ENCODE measurements at places on chromosomes 2 and 18. TPM values are rescaled to one million over a fixed set of nuclear protein-coding genes. Genes with fewer than 3 reads are reported as not detected.

Gene FOXD4L1
- not detected for polyA plus RNA-seq

Gene MBP
- 196 TPM for polyA plus RNA-seq

Gene TMEM247
- not detected for polyA plus RNA-seq

Gene ITSN2
- polyA plus RNA-seq = 76.7 TPM

Gene TXNDC2
- not detected for polyA plus RNA-seq

Gene GPR75
- not detected for polyA plus RNA-seq

Gene MTCL1
- polyA plus RNA-seq = not detected

Gene DQX1
- polyA plus RNA-seq = not detected

DNA sequence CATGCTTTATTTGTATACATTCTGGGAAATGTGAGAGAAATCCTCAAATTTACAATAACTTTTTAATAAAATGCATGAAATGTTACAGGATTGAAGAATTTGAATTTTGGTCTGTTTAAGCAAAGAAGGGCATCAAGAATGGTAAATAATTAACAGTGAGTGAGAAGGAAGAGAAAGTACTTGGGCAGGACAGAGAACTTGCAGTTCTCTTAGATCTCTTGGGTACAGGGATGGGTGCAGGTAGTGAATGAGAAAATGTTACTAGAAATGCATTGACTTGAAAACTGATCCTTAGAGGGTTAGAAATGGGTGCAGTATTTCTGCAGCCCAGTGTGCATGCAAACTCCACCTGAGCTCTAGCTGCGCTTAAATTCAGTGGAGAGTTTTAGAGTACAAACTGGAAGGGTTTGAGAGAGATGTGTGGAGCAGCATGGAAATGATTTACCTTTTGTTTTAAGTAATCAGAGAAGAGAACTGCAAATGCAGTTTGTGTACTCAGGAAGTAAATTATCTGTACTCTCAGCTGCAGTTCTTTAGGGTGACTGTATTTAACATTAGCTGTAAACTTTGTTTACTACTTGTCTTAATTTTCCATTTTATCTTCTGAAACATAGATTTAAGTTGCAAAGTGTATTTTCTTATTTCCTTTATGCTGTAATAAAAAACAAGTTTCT, 51.0 kb upstream of the RAB27B start:
- no peaks in the 10 kb centered on the region for H3K4me1 ChIP-seq
- no peak overlapping the region for H3K27ac ChIP-seq
- H3K27me3 ChIP-seq = no peaks in the 10 kb centered on the region

DNA sequence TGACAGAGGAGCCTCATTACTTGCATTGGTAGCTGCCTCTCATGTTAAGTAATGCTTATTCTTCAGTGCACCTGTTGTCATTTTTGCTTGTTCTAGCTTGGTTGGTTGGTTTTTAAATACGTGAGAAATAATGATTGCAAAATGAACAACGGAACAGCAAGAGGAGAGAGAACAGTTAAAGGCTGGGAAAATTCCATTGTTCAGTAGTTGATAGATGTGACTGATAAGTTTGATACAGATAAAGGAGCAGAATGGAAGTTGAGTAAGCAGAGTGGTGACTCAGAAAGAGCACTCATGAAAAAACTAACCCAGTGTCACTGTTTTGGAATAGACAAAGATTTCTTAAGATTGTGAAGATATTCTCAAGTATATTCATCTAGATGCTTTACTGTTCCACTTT, 50.5 kb downstream of the MTA3 start:
- no peaks in the 10 kb centered on the region for H3K27me3 ChIP-seq
- no peak overlapping the region for H3K27ac ChIP-seq
- H3K36me3 ChIP-seq = no peaks in the 10 kb centered on the region
- H3K4me3 ChIP-seq = no peak overlapping the region
- DNase-seq = no peak

- no peak overlapping the region for H3K4me3 ChIP-seq
- DNase-seq = no peak
- H3K4me1 ChIP-seq = no peaks in the 10 kb centered on the region
- H3K27ac ChIP-seq = no peak overlapping the region
These were observed 350.8 kb upstream of the NT5C1B start for GRCh38 chr2:18940184-18940583.

DNA sequence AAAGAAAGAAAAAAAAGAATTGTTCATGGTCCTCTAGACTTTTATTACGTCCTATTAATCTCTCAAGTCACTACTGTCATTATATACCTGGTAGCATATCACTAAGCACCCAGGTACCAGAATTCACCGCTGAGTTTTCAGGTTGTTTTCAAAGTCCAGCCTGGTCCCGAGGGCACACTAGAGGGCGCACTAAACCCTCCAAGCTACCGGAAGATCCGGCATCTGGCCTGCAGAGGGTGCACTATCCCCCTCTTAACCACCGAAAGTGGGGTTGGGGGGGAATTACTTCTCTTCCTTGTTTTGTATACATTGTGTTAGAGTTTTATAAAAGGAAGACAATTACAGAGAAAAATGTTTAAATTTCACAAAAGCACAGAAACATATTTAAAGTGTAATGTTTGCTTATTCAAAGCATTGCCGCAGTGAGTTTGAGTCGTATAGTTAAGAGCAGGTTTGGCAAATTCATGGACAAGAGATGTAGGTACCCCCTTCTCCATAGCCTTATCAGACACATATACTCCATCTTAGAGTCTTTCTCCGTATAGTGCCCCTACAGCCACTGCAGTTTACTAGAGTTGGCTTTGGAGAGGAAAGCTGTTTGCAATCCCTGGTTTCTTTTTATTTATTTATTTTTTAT, 19.2 kb downstream of the MOGAT1 start:
- no peaks in the 10 kb centered on the region for H3K36me3 ChIP-seq
- H3K4me3 ChIP-seq = no peak overlapping the region
- H3K27ac ChIP-seq = no peak overlapping the region
- no peaks in the 10 kb centered on the region for H3K27me3 ChIP-seq
- peak; percentile 57 for DNase-seq

GRCh38 chr2:148756292-148756975, 111.9 kb downstream of the EPC2 start:
- no peaks in the 10 kb centered on the region for H3K27me3 ChIP-seq
- no peak overlapping the region for H3K27ac ChIP-seq
- DNase-seq = no peak
- H3K4me1 ChIP-seq = no peaks in the 10 kb centered on the region

DNA sequence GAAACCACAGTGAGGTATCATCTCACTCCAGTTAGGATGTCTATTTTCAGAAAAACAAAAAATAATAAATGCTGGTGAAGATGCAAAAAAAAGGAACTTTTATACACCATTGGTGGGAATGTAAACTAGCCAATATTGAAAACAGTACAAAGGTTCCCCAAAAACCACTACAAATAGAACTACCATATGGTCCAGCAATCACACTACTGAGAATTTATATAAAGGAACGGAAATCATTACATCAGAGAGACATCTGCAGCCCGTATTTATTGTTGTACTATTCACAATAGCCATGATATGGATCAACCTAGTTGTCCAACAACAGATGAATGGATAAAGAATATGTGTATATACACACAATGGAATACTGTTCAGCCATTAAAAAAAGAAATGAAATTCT, 52.0 kb downstream of the ORC4 start:
- H3K36me3 ChIP-seq = peaks cover 5% of the 10 kb centered on the region
- no peaks in the 10 kb centered on the region for H3K4me1 ChIP-seq
- no peak overlapping the region for H3K27ac ChIP-seq
- no peak overlapping the region for H3K4me3 ChIP-seq
- no peak for DNase-seq
- H3K27me3 ChIP-seq = no peaks in the 10 kb centered on the region

- no peaks in the 10 kb centered on the region for H3K36me3 ChIP-seq
- H3K27ac ChIP-seq = no peak overlapping the region
- H3K4me1 ChIP-seq = no peaks in the 10 kb centered on the region
- DNase-seq = no peak
- no peak overlapping the region for H3K4me3 ChIP-seq
These were observed 63.3 kb downstream of the KCTD18 start for GRCh38 chr2:200446612-200447011.

GRCh38 chr2:171574149-171574795, 52.0 kb downstream of the CYBRD1 start:
- no peak overlapping the region for H3K27ac ChIP-seq
- H3K36me3 ChIP-seq = no peaks in the 10 kb centered on the region
- peak; percentile 67 for DNase-seq
- H3K4me1 ChIP-seq = no peaks in the 10 kb centered on the region

GRCh38 chr2:180205621-180206235, 198.6 kb upstream of the CWC22 start:
- no peaks in the 10 kb centered on the region for H3K27me3 ChIP-seq
- H3K4me1 ChIP-seq = no peaks in the 10 kb centered on the region
- DNase-seq = no peak
- H3K36me3 ChIP-seq = no peaks in the 10 kb centered on the region
- H3K27ac ChIP-seq = no peak overlapping the region

DNA sequence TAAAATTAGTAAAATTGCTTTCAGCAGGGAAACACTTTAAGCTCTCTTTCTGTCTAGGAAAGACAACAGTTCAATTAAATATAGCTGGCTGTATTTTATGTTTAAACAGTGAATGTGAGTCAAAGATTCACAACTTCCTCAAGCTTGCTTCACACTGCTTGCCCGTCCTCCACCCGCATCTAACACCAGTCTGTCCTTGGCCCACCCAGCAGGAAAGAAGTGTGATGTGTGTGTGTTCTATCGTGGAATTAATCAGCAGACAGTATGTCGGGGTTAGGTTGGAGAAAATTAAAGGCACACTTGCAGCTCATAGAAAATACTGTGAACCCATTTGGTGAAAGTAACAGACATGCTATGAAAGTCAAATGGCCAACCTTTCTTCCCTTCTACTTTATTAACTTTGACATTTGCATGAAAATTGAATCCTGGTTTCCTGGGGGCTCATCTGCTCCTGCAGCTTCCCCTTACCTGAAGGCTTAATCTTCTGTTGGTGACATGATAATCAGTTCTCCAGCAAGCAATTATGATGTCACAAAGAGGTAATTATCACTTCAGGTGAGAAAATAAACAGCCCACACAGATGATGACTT, 182.0 kb downstream of the UXS1 start:
- H3K36me3 ChIP-seq = no peaks in the 10 kb centered on the region
- H3K27me3 ChIP-seq = no peaks in the 10 kb centered on the region
- no peak for DNase-seq
- H3K4me3 ChIP-seq = no peak overlapping the region
- H3K4me1 ChIP-seq = no peaks in the 10 kb centered on the region

GRCh38 chr2:234898534-234899053, 53.2 kb upstream of the SH3BP4 start:
- no peaks in the 10 kb centered on the region for H3K27me3 ChIP-seq
- H3K27ac ChIP-seq = no peak overlapping the region
- no peak overlapping the region for H3K4me3 ChIP-seq

DNA sequence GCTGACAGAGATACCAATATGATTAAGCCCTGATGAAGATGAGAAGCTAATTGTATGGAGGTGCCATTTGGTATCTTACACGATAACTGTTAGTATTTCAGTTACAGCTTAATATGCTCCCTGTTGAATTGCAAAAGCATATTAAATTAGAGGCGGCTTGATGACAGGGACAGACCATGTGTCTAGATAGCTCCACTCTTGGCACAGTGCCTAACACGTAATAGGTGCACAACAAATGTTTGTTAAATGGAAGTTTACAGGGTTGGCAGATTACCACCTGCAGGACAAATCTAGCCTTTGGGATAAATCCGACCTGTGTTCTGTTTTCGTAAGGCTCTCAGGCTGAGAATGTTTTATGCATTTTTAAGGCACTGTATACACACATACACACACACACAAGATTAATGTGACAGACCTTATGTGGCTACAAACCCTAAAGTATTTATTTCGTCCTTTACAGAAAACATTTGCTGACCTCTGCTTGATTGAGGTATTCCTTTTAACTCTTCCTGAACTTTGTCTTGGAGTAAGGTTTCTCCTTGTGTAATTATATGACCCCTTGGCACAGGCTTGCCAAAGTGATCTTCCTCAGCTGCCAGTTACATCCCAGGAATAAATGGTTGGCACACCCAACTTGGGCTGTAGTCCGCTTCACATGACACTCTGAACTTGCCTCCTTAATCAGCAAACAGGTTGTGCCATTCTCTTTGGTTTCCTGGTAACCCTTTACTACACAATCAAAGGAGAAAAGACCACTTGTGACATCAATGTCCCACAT, 348.9 kb downstream of the HRH4 start:
- H3K27ac ChIP-seq = no peak overlapping the region
- H3K36me3 ChIP-seq = no peaks in the 10 kb centered on the region
- H3K27me3 ChIP-seq = no peaks in the 10 kb centered on the region
- no peak for DNase-seq

DNA sequence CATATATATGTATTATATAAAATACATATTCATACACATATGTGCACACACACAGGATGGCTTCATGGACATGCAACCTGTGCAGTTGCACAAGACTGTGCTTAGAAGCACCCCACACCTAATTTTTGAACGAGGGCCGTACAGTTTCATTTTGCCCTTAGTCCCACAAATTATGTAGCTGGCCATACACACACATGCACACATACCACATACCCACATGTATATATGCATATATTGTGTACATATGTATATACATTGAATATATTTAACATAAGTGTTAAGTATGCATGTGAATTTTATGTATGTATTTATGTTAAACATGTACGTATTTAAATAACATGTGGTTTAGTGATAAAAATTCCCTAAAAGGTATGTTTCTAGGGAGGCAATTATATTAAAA, 18.3 kb downstream of the GPATCH11 start:
- H3K4me3 ChIP-seq = no peak overlapping the region
- H3K4me1 ChIP-seq = no peaks in the 10 kb centered on the region
- DNase-seq = no peak
- peaks cover 5% of the 10 kb centered on the region for H3K36me3 ChIP-seq
- H3K27me3 ChIP-seq = no peaks in the 10 kb centered on the region

DNA sequence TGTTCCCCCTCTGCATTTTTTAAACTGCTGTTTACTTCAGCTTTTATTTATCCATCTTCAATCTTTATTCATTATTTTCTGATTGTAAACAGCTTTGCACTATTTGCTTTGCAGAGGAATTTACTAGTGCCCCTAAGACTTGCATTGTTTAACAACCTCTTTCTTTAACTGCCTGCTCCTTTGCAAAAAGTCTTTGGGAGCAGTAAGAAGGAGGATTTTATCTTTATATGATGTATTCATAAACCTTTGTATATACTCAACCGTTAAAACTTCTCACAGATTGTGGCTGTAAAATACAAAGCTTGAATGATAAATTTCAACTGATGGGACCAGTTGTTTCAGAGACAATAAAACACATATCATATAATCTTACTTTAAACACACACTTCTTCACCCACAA, 20.1 kb upstream of the VIT start:
- H3K27me3 ChIP-seq = no peaks in the 10 kb centered on the region
- no peak overlapping the region for H3K4me3 ChIP-seq
- no peaks in the 10 kb centered on the region for H3K36me3 ChIP-seq
- no peak overlapping the region for H3K27ac ChIP-seq
- no peak for DNase-seq

DNA sequence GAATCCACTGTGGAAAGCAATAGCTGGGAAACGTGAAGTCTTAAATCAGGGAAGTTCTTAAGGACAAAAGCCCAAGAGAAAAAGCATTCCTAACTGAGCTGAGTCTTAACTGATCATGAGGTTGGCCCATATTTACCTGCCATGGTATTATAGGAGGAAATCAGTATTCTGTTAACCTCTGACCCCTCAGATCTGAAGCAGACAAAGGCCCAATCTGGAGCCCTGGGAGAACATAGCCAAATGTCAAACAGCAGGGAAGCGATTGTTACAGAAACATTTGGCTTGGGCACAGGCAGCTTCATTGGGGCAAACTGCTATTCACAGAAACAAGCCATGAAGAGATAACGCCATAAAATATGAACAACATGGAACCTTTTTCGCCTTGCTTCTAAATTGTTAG, 18.8 kb downstream of the EPHA4 start:
- H3K36me3 ChIP-seq = no peaks in the 10 kb centered on the region
- no peaks in the 10 kb centered on the region for H3K4me1 ChIP-seq
- H3K27ac ChIP-seq = no peak overlapping the region
- no peak overlapping the region for H3K4me3 ChIP-seq
- DNase-seq = no peak

Measured in CD8-positive, alpha-beta memory T cell (primary cell).